ENCODE measurements at places on chromosomes 2 and 18.

DNA sequence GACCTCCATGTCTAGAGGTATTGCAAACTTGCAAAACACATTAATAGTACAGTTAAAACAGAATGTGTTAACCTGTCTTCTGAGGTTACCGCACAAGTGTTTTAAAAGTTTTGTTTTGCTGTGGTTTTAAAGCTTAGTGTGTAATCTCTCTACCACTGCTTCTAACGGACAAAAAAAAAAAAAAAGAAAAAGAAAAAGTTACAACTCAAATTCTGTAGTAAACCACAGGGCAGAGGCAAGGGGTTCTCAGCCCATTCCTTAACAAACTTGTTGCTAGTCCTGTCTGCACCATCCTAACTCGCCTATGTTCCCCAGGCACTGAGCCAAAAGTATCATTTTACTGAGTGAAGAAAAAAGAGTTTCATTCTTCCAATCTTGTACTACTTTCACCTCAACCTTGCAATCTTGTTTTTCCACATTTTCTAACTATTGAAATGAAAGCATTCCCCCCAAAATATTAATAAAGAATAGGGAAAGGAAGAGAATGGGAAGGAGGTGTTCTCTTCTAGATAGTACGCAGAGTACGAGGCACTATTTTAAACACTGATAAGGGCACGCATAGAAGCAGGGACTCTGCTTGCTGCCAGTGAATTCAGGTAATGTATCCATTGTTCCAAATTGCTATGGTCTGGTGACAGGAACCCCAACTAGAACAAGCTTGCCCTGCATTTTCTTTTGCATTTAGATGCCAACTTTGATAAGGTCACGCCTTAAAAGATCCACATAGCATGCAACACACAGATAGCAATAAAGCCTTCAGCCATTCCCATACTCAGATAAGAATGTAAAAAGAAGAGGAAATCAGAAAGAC lies 47.1 kb downstream of the IKZF2 start:
- DNase-seq: no peak

- DNase-seq: peak; percentile 65
Observed at GRCh38 chr2:203790134-203790852, 77.3 kb upstream of the CTLA4 start.

- no peak for DNase-seq
Observed at GRCh38 chr2:188787021-188787657, 187.0 kb upstream of the COL3A1 start.

DNA sequence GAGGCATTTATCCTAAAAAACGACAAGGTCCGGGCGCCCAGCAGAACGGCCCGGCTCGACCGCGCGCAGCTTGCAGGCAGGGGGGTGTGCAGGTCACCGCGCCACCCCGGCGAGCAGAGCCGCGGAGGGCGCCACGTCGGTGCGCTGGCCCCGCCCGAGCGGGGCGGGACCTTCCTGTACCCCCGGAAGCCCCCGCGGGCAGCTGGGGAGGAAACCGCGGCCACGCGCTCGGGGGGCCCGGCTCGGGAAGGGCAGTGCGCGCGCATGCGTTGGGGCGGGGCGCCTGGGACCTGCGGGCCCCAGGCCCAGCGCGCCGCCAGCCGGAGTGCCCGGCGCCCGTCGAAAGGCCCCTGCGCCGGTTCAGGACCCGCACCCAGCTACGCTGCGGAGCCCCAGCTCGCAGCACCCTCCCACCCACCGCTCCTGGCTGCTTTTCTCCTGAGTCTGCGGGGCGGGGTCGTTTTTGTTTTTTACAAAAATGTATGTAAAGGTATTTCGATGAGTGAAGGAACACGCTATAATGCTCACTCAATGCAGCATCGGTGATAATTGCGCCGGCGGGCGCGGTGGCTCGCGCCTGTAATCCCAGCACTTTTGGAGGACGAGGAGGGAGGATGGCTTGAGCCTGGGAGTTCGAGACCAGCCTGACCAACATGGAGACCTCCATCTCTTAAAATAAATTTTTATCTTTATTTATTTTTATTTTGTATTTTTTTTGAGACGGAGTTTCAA lies 47.7 kb upstream of the POMC start:
- DNase-seq: peak; percentile 28

DNA sequence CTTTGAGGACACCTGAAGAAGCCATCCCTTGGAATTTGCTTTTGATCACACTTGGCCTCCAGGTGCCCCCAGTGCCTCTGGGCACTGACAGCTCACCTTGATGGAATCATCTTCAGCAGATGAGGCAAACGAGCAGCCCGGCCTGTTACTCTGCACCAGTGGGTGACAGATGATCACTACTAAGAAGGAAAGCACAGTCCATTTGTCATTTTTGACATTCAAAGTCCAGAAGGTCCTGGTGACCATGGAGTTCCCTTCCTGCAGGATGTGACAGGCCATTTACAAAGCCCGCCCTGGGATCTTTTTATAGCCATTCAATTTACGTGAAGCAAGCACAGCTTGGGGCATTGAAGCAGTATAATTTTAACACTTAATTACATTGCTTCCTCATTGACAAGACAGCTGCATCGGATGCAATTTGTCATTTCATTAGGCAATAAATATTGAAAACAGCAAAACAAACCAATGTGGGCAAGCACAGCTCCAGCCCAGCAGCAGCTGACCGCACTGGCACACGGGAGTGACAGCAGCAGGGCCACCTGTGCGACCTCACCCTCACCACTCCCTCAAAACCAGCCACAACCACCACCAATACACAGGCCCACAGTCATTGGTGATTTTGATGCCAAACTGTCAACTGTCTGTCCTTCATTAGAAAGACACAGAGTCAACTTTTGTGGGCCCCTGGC lies 76.0 kb upstream of the SLC66A3 start:
- peak; percentile 65 for DNase-seq

DNA sequence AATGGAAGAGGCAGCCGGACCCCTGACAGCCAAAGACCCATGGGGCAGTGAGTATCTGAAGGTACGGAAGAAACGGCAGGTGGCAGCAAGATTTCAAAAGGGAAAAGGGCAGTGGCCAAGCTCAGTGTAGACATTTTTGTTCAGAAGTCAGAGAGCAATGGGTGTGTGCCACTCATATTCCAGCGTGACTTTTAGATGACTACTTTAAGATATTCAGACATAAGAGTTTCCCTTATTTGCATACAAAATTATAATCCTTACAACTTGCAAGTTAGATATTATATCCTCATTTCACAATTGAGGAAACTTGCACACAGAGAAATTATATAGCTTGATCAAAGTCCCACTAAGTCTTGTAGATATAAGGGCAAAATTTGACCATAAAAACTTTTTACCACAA lies 60.7 kb upstream of the CYTIP start:
- no peak for DNase-seq

DNA sequence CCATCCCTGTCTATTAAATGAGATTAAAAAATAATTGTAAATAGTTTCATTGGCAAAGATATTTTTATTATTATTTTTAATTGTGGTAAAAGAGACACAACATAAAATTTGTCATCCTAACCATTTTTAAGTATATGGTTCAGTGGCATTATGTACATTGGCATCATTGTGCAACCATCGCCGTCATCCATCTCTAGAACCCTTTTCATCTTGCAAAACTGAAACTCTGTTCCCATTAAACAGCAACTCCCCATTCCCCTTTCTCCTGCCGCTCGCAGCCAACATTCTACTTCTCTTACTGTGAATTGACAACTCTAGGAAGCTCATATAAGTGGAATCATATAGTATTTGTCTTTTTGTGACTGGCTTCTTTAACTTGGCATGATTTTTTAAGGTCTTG lies 25.3 kb downstream of the LAMA3 start:
- no peak for DNase-seq

GRCh38 chr2:68441179-68441993 lies 25.7 kb downstream of the FBXO48 start:
- DNase-seq: peak; percentile 74

- DNase-seq: no peak
Observed at GRCh38 chr18:57631697-57632096, 10.1 kb upstream of the NARS1 start.

GRCh38 chr2:205731583-205731981 lies 49.3 kb downstream of the NRP2 start:
- DNase-seq: no peak

DNA sequence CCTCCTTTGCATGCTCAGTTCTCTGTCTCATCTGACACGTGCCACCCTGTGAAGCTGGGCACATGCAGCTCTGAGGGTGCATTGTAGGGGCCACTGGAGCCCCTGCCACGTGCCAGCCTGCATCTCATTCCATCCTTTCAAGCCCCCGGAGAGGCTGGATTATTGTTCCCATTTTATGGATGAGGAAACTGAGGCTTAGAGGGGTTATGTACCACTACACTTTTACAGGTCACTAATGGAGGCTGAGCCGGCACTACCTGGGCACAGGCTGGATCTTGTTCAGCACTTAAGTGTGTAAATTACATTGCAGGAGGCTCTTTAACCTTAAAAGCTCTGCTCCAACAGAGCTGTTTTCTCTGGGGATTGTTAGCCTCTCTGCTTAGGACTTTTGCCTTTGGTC lies 47.5 kb downstream of the KCNIP3 start:
- DNase-seq: no peak

DNA sequence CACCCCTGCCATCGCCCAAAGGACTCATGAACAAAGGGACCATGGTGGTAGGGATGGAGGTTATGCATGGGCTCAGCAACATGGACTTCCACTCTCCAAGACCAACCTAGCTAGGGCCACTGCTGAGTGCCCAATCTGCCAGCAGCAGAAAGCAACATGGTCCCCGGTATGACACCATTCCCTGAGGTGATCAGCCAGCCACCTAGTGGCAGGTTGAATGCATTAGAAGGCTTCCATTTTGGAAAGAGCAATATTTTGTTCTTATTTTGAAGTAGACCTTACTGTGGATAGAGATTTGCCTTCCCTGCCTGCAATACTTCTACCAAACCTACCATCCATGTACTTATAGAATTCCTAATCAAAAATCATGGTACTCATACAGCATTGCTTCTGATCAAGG lies 99.8 kb downstream of the METTL4 start:
- no peak for DNase-seq

- DNase-seq: no peak
Observed at GRCh38 chr2:2158915-2159314, 172.2 kb downstream of the MYT1L start.

DNA sequence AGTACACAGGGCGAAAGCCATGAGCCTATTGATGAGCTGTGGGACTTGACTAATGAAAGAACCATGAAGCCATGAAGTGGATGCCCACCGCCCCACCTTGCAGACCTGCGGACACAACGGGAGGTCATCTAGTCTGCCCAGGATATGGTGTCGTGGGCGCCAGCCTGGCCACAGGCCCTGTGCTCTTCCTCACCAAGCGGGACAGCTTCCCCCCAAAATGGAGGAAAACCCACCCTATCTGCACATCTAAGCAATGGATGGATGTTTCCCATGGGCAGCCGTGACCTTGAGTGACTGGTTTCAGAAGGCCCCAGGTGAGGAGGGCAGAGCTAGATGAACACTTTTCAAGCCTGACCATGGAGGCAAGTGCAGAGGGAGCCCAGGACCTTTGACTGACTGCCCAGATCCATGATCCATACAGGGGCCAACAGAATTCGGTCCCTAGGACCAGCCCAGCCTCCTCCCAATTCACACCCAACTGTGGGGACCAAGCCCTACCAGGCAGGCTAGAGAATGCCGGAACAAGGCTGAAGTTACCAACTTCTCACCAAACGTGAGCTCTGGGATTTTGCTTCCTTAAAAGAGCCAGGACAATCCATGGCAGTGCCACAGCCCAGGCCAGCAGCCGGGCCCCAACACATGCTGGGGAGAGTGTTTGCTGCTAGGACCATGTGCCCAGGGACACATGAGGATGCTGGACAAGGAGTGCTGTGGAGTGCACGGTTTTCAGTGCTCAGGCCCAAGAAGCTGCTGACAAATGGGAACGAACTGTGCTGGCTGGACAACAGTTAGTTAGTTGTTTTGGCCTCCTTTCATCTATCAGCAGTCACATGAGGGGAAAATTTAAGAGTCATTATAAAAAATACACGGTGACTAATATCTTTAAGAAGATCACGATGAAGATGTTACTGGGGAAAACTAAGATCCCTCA lies 249.4 kb downstream of the HDAC4 start:
- DNase-seq: no peak

DNA sequence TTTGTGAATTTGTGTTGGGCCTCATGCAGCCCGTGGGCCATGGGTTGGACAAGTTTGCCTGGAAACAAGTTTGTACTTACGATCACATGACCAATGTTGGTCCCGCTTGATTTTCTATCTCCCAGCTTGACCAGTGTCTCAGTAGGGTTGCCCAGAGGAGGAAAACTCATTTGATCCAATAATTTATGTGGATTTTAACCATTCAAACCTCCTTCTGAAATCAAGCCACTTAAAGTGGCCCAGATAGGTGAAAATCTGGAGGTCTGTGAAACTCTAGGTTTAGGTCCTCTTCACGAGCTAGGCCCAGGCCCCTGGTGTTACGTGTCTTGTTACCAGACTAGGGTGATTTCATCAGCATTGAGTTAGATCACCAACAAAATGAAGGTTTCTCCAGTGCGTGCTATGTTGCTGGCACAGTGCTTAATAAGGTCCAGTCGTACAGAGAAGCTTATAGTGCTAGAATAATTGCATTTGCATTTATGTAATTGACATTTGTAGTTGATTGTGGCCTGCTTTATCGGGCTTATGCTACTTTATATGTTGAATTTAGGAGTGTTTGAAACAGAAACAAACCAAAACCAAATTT lies 4.4 kb downstream of the ACTR2 start:
- no peak for DNase-seq

- DNase-seq: no peak
Observed at GRCh38 chr18:10404168-10404567, 50.3 kb upstream of the APCDD1 start.

- no peak for DNase-seq
Observed at GRCh38 chr2:234493796-234494195, 3.1 kb downstream of the ARL4C start.

- DNase-seq: peak; percentile 86
Observed at GRCh38 chr2:117980783-117981676, 32.8 kb downstream of the CCDC93 start.

GRCh38 chr2:117833911-117834310 lies 19.4 kb downstream of the DDX18 start:
- no peak for DNase-seq

- DNase-seq: no peak
Observed at GRCh38 chr18:46771141-46771540, 14.3 kb upstream of the ST8SIA5 start.

DNA sequence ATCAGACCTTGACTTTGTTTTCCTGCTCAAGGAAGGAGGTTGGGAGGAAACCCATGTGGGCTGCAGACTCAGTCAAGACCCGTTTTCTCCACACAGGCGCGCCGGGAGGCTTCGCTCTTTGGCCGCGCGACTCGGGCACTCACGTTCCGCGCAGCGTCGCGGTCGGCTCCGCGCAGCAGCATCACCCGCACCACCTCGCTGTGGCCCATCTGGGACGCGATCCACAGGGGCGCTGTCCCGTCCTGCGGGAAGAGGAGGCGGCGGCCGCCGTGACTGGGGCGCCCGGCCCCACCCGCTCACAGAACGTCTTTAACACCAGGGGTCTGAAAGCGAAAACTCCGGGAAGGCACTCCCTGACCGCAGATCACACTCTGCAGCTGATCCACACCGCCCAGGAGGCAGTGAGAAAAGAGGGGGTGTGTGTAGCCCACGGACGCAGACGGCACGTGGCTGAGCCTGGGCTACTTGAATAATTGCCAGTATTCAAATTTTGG lies 33.1 kb upstream of the NPC1 start:
- DNase-seq: peak; percentile 5

GRCh38 chr2:46202453-46202852 lies 94.8 kb upstream of the EPAS1 start:
- DNase-seq: no peak

- no peak for DNase-seq
Observed at GRCh38 chr2:108614043-108614545, 79.8 kb downstream of the LIMS1 start.

GRCh38 chr18:77271576-77272481 lies 22.2 kb downstream of the GALR1 start:
- no peak for DNase-seq

Measured in kidney capillary endothelial cell (primary cell).